ENCODE measurements at places on chromosomes 6 and 20. TPM values are rescaled to one million over a fixed set of nuclear protein-coding genes. Genes with fewer than 3 reads are reported as not detected.

DNA sequence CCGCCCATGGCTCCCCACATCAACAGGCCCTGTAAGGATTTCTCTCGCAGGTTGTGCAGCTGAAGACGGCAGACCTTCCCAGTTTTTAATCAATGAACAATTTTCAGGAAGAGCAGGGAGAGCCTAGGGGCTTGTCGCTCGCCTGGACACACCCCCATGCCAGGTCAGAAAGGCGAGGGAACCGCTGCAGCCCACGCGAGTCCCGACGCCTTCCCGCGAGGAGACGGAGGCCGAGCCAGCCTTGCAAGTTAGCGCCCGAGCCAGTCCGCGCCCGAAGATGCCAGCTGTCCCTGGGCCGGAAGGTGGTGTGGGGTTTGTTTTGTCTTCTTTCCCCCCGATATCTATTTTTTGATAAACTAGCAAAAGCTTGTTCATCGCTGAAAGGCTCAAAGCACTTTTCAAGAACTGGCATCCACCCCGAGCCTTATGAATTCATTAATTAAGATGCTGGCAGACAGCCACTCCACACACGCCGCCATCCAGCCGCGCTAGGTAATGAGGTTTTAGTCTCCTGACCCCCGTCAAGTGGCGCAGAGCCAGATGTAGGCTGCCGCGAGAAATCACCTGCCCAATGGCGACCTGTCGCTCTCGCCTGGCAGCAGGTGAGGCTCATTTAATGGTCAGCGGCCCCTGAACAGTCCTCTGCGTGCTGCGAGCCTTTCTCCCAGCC lies 6.6 kb downstream of the CCDC167 start:
- peak; percentile 59 for DNase-seq

- no peak for DNase-seq
Measured at GRCh38 chr6:49325891-49326290, 137.2 kb downstream of the MMUT start.

GRCh38 chr6:53701333-53702218 lies 36.0 kb upstream of the KLHL31 start:
- no peak for DNase-seq

- no peak for DNase-seq
Measured at GRCh38 chr6:117441824-117442264, 16.1 kb upstream of the ROS1 start.

GRCh38 chr20:14992153-14992552 lies 654.7 kb upstream of the FLRT3 start:
- DNase-seq: no peak

DNA sequence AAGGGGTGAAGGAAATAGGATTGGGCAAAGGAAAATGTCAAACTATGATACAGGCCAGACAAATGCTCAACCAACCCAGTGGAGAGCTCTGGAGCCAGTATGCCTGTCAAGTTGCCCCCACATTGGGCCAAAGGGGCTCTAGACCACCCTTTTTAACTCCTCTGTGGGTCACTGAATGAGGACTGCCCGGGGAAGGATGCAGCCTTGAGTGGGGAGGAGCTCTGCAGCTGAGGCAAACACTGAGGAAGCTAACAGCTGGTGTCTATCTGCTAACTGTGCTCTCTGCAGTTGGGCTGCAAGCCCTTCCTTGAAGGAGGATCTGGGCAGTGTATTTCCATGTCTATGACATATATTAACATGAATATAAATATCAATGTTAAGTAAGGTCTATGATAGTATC lies 98.4 kb upstream of the PRSS16 start:
- DNase-seq: no peak

DNA sequence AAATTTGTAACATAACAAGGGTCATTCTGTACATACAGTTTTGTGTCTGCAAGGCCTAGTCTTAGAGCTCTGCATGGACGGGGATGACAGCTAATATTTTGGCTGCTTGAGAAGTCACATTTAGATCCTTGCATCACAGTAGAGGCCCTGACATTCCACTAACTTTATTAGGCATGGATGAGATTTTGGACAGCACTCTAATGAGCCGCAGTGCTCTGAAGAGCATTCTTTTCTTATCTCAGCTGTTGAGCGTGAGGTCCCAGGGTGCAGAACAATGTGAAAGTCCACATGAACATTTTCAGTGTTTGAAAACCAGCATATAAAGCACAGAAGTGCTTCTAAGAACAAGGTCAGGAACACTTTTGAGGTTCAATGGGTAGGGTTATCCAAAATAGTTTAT lies 58.9 kb downstream of the IPCEF1 start:
- no peak for DNase-seq

- DNase-seq: no peak
Measured at GRCh38 chr6:161168281-161168891, 105.5 kb downstream of the AGPAT4 start.

DNA sequence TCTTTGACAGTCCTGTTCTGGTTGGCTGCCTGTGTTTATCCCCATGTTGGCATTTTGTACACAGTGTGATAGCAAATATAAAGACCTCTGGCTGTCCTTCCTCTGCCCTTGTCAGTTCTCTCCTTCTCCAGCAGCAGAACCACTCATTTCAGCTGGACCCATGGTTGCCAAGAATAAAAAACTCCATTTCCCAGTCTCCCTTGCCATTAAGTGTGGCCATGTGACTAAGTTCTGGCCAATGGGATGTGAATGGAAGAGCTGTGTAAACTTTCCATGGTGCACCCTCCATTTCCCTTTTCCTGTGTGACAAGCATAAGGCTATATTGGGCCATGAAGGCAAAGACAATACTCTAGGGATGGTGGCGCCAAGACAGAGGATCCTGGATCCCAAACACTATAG lies 78.4 kb upstream of the TBC1D7 start:
- DNase-seq: no peak

- DNase-seq: no peak
Measured at GRCh38 chr20:34578521-34578920, 20.0 kb downstream of the MAP1LC3A start.

- no peak for DNase-seq
Measured at GRCh38 chr6:104506429-104506828, 353.3 kb downstream of the HACE1 start.

DNA sequence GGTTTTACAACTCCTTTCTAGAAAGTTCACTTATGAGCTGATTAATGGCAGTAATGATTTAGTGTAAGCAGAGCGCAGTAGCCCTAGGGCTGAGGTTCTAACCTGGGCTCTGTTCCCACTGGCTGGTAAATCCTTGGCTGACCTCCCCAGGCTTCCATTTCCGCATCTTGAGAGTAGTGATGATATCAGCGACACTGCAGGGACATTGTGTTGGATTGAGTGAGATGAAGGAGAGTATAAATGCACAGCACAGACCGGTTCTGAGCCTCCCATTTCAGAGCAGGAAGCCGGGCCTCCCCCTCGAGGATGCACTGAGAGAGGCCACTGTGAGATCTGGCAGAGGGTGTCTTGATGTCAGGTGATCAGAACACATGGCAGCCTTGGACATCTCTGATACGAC lies 477.2 kb upstream of the SULF2 start:
- peak; percentile 43 for DNase-seq

GRCh38 chr6:154683756-154684523 lies 49.3 kb upstream of the SCAF8 start:
- no peak for DNase-seq

GRCh38 chr20:62795023-62795761 lies 1.1 kb upstream of the MRGBP start:
- DNase-seq: no peak

- DNase-seq: no peak
Measured at GRCh38 chr20:58511364-58511763, 3.8 kb downstream of the APCDD1L start.

DNA sequence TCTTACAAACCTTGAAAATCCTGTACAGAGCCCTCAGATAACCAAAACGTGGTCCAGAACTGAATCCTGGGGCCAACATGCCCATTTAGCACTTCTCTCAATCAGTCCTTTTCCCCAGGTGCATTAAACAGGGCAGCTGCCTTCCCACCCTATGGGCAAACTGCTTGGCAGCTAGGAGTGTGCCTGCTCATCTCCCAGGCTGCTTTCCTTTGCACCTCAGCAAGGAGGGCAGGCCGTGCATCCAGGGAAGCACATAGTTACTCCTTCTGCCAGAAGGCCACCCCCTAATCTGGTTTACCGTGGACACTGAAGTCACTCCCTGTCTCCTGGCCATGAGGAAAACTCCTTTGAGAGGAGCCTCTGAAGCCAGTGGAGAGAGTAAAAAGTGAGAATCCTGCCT lies 10.0 kb downstream of the PKIG start:
- DNase-seq: no peak

- DNase-seq: no peak
Measured at GRCh38 chr6:31829633-31830283, 2.2 kb downstream of the HSPA1B start.

- DNase-seq: no peak
Measured at GRCh38 chr6:51099201-51099600, 280.5 kb downstream of the TFAP2B start.

DNA sequence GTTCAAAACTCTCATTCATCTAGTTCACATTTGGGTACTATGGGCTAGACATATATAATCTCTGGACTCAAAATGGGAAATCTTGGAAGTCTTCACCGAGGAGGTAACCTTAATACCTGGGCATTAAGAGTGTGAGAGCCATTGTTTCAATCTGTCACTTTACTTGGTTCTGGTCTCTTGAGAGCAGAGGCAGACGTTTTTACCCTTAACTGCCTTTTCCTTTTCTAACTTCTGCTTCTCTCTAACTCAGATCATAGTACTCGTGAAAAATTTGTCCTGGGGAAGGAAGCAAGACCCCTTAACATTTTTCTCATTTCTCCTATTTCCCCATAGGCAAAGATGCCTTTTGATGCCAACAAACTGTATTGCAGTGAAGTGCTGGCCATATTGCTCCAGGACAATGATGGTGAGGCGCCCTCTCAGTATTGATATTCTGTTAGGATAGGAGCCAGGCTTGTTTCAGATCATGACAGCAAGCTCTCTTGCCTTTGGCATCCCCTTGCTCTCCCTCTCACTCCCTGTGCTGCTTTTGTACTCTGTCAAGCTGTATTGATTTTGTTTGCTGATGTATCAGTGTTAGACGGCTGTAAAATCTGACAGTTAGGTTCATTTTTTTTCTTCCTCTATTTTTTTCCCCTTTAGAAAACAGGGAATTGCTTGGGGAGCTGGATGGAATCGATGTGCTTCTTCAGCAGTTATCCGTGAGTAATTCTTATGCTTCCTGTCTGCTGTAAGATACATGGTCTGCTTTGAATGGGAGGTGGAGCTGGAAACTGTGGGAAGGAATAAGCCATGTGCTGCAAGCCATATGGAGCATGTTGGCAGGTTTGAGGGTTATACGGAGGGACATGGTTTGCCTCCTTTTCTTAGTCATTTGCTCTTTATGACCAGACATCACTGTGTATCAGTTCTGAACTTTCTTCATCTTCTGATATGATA lies 83.5 kb downstream of the CTNNBL1 start:
- DNase-seq: no peak

GRCh38 chr6:16332175-16332542 lies 93.8 kb downstream of the GMPR start:
- peak; percentile 77 for DNase-seq

DNA sequence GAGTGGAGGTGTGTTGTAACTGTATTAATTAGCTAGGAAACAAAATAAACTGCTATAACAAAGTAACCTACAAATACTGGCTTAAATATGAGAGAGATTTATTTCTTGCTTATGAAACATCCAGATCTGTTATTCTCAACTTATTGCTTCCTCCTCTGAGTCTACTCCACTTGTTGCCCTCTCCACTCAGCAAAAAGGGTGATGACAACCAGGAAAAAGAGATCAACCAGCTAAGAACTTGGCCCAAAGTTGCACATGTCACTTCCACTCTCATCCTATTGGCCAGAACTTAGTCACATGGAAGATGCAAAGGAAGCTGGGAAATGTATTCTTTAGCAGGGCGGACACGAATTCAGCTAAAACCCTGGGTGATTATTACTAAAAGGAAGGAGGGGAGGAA lies 5.2 kb upstream of the TP53RK start:
- no peak for DNase-seq

GRCh38 chr6:74742793-74743508 lies 462.9 kb downstream of the COL12A1 start:
- no peak for DNase-seq

- DNase-seq: no peak
Measured at GRCh38 chr20:1266167-1266973, at the start of gene SNPH. SNPH (plus strand) TSS chr20:1266294; CDS start chr20:1296240, 29,946 bp downstream.

Gene PLCG1
- 132 TPM for total RNA-seq

Gene PI16
- total RNA-seq: 14.9 TPM

Gene DEFB115
- not detected for total RNA-seq

Gene IL17F
- total RNA-seq: not detected

Gene EPB41L1
- 66.4 TPM for total RNA-seq

Gene C20orf141
- total RNA-seq: not detected

Gene FNDC1
- total RNA-seq: 0.15 TPM

Gene SLC52A3
- 4.1 TPM for total RNA-seq

Gene FKBP1A
- 115 TPM for total RNA-seq

Gene PPP2R5D
- total RNA-seq: 34.7 TPM

Gene SLC32A1
- total RNA-seq: not detected

Gene RAB22A
- 22.2 TPM for total RNA-seq

Gene E2F1
- total RNA-seq: 0.88 TPM

Gene NRSN1
- not detected for total RNA-seq

Gene NKX2-4
- not detected for total RNA-seq

Data from breast epithelium (tissue), 4 donors.